ENCODE measurements at places on chromosomes 12 and 14.

GRCh38 chr14:99675951-99676350 lies 8.1 kb upstream of the CYP46A1 start:
- no peak for DNase-seq

- peak; percentile 28 for DNase-seq
These were observed 22.8 kb downstream of the TMEM19 start for GRCh38 chr12:71708658-71709057.

DNA sequence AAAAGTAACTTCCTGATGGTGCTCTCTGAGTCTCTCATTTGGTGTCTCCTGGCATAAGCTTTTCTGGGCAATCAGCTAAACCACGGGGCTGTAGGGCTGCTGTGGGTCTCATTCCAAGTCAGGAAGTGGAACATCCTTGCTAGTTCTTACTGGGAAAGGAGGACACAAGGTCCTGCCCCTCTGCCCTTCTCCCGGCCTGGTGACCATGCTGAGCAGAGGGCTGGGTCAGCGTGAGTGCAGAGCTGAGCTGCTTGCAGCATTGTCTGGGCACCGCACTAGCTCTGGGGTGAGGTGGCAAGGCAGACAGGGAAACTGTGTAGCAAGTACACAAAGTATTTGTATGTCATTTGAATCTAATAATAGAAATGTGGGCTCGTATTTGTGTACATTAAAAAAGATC lies 45.0 kb upstream of the ASPG start:
- DNase-seq, result no peak

GRCh38 chr12:2732290-2732689 lies 62.5 kb upstream of the FKBP4 start:
- DNase-seq, result no peak

GRCh38 chr12:40033242-40033630 lies 72.6 kb downstream of the SLC2A13 start:
- no peak for DNase-seq

DNA sequence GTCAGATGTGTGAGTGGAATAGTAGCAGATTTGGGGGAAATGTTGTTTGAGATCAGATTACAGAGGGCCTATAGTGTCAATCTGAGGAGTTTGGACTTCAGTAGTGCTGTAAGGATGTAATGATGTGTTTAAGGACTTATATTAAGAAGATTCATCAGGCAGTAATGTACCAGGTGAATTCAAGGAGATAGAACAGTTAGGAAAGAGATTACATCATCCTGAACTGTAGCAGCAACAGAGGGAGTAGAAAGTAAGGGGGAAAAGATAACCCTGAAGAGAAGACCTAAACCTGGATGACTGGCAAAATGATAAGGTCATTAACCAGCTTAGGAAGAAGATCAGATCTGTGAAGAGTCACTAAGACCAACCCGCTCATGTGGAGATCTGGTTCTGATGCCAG lies 349.4 kb downstream of the PDZRN4 start:
- DNase-seq, result no peak

DNA sequence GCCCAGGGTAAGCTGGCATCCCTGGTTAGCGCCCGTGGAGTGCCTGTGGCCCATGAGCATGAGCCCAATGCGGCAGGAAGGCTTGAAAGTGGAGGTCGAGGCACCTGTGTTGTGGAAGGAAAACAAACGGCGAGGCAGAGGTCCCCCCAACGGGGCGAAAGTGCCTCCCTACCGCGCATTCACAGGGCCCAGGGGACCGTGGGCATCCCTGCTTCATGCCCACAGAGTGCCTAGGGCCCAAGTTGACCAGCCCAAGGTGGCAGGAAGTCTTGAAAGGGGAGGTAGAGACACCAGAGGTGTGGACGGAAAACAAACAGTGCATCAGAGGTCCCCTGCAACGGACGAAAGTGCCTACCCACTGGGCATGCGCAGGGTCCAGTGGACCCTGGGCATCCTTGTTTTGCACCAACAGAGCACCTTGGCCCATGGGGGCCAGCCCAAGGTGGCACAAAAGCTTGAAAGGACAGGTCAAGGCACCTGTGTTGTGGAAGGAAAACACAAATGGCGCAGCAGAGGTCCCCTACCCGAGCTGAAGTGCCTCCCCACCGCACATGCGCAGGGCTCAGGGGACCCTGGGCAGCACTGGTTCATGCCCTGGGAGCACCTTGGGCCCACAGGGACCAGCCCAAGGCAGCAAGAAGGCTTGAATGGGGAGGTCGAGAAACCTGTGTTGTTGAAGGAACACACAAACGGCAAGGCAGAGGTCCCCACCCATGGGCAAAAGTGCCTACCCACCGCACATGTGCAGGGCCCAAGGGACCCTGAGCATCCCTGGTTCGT lies 377.5 kb downstream of the ALG10 start:
- DNase-seq, result no peak

DNA sequence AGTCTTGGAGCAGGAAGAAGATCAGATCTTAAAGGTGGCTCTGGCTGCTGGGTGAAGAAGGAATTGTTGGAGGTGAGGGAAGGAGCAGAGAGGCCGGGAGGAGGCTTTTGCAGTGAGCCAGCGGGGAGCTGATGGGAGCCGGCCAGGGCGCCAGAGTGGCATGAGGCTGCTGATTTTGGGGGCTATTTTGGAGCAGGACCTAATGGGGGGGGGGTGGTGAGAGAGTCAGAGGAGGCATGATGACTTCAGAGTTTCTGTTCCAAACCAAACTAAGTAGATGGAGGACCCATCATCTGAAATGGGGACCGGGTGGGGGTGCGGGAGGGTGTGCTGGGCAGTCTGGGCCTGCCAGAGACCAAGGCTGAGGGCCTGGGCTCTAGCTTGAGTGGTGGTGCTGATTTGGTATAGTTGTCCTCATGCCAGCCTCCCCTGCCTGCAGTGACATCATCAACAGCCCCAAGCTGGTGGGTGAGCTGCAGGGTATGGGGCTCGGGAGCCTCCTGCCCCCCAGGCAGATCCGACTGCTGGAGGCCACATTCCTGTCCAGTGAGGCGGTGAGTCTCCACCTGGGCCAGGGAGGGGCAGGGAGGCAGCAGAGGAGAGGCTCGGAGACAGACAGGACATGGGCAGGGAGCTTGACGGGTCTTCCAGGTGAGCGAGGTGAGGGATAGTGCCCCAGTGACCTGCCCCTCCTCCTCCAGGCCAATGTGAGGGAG lies 6.2 kb downstream of the TNFAIP2 start:
- no peak for DNase-seq

Measured in fibroblast of skin of right quadriceps (primary cell).